ENCODE measurements at places on chromosomes 5 and 9.

DNA sequence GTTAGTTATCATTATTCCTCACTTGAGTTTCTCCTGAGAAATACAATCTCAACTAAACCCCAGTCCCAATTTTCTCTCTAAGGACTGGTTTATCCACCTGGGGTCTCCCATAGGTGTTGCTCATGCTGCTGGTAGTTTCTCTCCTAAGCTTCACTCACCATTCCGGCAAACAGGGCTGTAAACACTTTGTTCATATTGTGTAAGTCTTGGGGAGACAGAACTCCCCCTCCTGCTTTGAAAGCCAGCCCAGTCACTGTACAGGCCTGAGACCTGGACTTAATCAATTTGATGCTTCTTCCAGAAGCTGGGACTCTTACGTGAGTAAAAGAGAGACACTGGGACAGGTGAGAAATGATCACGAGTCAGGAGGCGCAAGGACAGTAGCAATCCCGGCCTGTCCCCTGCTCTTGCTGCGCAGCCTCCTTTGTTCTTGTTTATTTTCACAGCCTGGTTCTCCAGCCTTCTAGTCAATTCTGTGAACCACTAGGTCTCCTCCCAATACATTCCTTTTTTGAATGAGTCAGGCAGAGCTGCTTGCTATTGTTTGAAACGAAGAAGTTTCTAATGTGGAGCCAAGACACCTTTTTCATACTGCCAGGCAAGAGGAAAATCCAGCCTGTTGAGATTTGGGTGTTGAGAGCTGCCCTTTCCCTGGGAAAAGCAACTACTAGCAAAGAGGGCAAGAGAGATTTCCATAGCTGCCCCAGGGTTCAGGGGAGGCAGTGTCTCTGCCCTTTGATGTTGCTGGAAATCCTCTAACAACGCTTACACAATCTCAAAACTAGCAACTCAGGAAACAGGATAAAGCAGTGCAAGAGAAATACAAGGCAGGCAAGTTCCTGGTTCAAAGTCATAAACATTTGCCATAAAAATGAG lies 9.2 kb upstream of the SHROOM1 start:
- no peak for DNase-seq

GRCh38 chr5:83846624-83847350 lies 126.1 kb upstream of the HAPLN1 start:
- no peak for DNase-seq

DNA sequence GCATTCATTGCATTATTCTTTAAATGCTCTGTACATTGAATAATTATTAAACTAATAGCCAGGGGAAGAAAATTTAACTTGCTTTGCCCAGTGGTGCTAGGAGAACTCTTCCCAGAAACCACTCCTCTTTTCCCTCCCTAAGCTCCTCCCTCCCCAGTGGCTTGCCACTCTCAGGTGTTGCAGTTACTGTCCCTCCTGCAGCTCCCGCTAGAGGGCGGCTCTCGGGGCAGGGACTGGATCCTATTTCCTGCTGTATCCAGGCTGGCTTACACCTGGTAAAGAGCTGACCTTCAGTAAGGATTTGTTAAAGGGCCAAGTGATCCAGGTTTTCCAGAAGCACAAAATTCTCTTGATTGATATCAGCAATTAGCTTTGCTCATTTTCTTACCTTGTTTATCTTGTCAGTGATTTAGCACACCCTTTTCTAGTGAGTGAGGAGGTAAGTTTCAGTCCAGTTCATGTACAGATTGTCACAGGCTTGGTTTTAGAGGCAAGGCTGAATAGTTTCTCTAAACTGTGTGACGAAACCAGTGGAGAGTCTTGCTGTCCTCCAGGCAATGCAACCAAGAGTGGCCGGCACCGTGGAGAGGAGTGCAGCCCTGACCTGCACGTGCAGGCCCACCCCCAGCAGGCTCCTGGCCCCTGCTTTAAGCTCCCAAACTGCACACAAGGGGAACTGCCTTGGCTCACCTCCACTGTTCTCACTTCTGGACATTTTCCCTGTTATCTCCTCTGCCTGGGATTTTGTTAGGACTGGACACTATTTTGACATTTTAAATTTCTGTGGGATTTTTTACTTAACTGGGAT lies 423.8 kb downstream of the SPOCK1 start:
- no peak for DNase-seq

- DNase-seq = no peak
These were observed 38.1 kb upstream of the TUSC1 start for GRCh38 chr9:25716220-25716872.

- no peak for DNase-seq
These were observed 265.5 kb upstream of the ZNF608 start for GRCh38 chr5:125011947-125012346.

DNA sequence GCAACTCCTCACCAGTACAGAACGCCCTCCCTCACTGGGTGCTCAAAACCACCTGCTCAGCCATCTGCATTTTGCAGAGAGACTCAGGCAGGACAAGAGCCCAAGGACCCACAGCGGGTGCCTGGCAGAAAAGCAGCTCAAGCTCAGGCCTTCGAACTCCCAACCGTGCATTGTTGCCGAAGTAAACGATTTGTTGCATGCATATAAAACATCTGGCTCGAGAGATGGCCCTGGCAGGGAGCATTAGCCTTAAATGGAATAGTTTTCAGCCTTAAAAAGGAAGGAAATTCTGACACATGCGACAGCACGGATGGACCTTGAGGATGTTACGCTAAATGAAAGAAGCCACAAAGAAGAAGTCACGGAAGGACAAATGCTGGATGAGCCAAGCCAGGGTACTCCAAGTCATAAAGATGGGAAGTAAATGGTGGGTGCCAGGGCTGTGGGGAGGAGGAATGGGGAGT lies 160.4 kb upstream of the PHYKPL start:
- no peak for DNase-seq

GRCh38 chr5:50606179-50606578 lies 60.3 kb upstream of the PARP8 start:
- DNase-seq = no peak

DNA sequence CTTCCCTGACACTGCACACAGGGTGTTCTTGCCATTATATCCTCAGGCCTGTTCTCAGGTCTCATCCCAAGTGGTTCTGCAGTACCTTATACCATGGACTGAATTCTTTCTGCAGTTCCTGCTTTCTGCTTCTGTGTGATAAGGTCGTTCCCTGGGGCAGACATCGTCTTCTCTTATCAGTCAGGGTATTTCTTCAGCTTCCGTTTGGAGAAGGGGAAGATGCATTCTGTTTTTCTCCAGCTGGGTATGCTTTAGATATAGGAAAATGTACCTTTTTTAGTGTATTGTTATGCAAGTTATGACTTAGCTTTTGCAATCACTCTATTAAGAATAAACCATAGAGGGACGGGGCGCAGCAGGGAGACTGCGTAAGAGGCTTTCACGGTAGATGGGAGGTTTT lies 31.1 kb downstream of the RALGPS1 start:
- DNase-seq = no peak

GRCh38 chr5:135718151-135718550 lies 116.3 kb upstream of the SLC25A48 start:
- no peak for DNase-seq

DNA sequence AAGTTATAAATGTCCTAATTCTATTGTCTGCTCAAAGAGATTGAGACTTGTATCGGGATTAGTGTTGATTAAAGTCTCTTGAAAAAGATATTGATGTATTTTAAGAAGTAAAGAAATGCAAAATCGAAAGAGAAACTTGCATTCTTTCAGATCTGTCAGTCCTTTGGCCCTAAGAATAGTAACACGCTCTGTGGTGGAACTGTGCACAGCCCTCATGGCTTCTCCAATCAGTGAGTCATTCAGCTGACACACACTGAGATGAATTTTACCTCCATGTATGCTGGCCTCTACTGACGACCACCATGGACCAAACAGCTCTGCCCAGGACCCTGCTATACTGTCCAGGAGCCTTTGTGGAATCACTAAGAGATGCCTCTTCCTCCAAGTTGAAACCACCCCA lies 232.4 kb downstream of the ESM1 start:
- DNase-seq = no peak

DNA sequence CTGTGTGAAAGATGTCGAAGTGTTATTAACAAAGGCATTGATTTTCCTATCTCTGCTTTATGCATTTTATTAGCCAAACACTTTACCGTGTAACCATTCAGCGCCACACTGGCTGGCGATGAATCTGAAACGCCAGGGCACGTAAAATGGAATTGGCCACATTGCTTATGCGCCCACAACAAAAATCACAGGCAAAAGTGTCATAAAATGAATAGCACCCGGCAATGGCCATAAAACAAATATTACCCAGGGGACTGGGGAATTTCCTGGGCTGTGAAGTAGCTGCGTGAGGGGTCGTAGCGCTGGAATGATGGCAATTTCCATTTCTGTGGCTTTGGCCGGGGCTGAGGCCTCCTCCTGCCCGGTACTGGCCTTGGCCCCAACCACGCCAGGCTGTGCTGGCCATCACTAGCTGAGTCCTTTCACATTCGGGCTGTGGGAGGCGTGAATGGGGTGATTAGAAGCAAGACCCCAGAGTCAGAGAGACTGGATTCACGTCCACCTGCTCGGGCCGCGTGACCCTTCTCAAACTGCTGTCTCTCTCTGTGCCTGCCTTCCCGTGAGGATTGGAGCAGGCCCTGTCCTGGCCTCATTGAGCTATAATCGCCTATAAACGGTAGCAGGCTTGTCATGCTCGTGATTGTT lies 254.5 kb downstream of the PBX3 start:
- DNase-seq = no peak

- DNase-seq = no peak
These were observed 343.1 kb downstream of the OSTF1 start for GRCh38 chr9:75431375-75431774.

- DNase-seq = no peak
These were observed 409.5 kb downstream of the PDE4D start for GRCh38 chr5:59483971-59484472.

DNA sequence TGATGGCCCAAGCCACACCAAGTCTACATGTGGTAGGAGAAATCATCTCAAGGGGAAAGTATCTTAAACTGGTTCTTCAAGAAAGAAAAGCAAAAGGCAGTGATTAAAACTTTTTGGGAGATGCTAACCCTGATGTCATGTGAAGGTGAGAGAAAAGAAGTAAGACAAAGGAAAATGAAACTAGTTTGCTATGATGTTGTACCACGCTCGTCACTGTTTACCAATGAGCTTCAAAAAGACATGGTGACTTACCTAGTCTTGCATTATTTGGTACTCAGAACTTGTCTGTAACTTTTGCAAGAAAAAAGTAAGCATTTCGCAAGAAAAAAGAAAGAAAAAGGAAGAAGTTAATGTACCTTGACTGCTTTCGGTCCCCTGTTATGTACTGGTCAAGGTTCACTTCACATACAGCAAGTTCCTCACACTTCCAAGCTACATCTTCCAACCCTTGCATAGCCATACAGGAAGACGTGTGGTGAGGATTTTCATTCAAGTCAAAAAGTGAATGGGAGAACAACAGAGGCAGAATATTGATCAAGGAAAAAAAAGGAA lies 739.3 kb downstream of the NR2F1-AS1 start:
- no peak for DNase-seq

DNA sequence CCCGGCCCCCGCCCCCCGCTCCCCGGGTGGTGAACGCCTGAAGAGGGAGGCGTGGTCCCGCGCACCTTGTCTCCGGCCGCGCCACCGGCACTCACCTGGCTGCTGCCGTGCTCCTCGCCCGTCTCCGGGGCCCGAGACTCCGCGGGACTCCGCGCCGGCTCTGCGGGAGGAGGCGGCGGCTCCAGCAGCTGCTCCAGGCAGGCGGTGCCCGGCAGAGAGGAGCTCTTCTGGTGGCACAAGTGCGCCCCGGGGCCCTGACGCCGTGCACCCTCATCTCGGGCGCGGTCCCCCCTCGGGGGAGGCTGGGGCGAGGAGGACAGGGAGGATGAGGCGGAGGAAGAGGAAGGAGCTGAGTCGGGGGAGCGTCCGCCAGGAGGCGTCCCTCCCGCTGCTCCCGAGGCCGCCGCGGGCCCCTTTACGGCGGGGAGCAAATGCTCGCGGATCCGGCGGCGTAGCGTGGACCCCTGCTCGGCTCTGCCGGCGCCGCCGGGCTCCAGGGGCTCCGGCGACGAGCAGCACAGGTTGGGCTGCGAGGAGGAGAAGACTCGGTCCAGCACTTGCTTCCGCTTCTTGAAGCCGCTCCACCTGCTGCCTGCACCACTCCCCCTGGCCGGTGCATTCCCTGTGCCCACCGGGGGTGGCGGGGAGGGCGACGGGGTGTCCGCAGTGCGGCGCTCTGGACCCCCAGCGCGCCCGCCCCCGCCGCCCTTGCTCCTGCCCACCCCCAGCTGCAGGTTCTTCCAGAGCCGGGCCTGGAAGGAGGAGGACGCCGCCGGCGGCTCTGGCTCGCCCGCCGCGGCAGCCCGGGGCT lies 928 bp downstream of the MCTP1 start:
- no peak for DNase-seq

- no peak for DNase-seq
These were observed 59.4 kb downstream of the MED27 start for GRCh38 chr9:132020272-132020671.

DNA sequence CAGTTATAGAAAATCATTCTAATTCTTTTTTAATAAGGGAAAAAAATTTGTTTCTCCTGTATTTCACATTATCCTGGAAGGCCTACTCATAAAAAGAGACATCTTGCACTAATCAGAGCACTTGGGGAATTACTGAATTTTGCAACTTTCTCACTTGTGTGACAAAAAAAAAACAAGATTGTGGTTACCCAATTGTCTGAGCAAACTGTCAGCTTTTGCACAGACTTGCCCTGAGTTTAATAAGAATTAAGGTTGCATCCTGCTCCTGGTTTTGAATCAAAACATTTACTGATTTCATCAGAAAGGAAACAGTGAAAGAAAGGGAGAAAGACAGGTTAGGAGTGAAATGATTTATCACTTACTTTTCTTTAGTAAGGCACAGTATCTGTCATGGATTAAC lies 10.6 kb upstream of the SH3RF2 start:
- DNase-seq = no peak

GRCh38 chr9:120820095-120820494 lies 22.6 kb downstream of the PSMD5 start:
- DNase-seq = no peak

GRCh38 chr5:32777222-32777621 lies 66.1 kb downstream of the NPR3 start:
- no peak for DNase-seq

DNA sequence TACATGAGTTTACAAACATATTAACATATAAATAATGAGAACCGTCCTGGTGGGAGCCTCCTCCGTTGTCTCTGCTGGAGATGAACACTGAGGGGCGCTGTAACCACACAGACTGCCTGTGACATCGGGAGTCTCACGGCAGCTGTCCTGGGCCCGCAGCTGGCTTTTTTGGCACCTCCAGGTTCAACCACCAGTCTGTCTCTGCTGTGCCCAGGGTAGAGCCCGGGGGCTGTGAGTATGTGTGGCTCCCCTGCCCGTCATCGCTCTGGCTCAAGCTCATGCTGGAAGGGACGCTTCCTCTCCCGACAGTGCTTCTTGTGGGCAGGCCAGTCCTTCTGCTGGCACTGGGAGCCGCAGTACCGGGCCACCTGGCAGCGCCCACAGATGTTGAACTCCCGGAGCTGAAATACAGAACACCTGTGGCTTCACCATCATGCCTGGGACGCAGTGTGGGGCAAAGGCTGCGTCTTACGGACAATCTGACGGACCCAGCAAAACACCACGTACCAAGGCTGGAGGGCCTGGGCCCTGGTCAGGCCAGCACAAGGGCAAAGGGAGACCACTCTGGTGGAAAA lies 3.6 kb upstream of the DPH7 start:
- DNase-seq = no peak

GRCh38 chr9:131642496-131643083 lies 97.3 kb downstream of the PRRT1B start:
- no peak for DNase-seq

- DNase-seq = no peak
These were observed 159.5 kb upstream of the GRAMD2B start for GRCh38 chr5:126263591-126264184.

GRCh38 chr5:41843456-41844370 lies 26.5 kb downstream of the OXCT1 start:
- DNase-seq = peak; percentile 19
